Heart right ventricle (tissue), 16 donors: ENCODE measurements at places on chromosomes 7 and 10. TPM values are rescaled to one million over a fixed set of nuclear protein-coding genes. Genes with fewer than 3 reads are reported as not detected.
A peak's percentile ranks its signal among the peaks of the same experiment; 100 is the strongest.

DMBT1 gene
- not detected for total RNA-seq

AGFG2 gene
- 23.4 TPM for total RNA-seq

C10orf53 gene
- total RNA-seq = not detected

WDR37 gene
- 33.8 TPM for total RNA-seq

GRCh38 chr10:7789390-7789789 lies 1.4 kb downstream of the ATP5F1C start:
- DNase-seq = peak; percentile 66

GRCh38 chr10:114766470-114766869 lies 55.1 kb upstream of the FHIP2A start:
- no peak for DNase-seq

RAMP3 gene
- 35.4 TPM for total RNA-seq

GRCh38 chr7:68744036-68744435 lies 854.2 kb upstream of the AUTS2 start:
- no peak for DNase-seq

DNA sequence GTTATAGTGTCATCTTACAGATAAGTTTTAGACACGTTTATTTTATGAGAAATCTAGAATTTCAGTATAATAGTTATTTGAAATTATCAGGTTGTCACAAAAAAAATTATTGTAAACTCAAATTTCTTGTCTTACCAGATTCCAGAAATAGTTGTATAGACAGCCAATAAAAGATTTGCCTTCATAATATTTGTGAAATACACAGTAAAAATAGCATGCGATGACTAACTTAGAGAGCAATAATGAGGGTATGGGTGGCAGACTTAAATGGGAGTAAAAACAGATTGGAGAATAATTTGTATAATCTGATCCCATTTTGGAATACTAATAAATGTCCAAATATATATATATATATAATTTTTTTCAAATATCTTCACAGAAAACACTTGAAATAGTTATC lies 687.5 kb upstream of the LRRTM3 start:
- DNase-seq = no peak

DNA sequence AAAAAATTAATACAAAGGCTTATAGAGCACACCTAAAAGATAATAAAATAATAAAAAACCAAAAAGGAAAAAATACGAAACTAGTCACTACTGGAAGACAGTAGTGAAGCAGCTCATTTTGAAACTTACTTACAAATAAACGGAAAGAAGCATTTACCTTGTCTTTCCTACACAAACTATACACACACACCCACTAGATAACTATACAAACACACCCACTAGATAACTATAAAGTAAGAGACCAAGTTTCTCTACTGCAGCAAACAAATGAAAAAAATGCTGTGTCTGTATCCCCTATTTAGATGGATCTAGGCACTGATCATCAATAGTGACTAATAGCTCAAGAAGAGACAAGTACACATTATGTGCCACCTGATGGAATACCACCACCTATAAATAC lies 49.2 kb downstream of the KIF5B start:
- DNase-seq = no peak

GRCh38 chr10:2791774-2792443 lies 275.4 kb upstream of the PFKP start:
- DNase-seq = no peak
